ENCODE measurements at places on chromosomes 3 and 15. TPM values are rescaled to one million over a fixed set of nuclear protein-coding genes. Genes with fewer than 3 reads are reported as not detected.

Gene CTXN2
- not detected for total RNA-seq

Gene LRRC15
- total RNA-seq = not detected

Gene PROK2
- total RNA-seq = 0.28 TPM

- no peak overlapping the region for H3K27ac ChIP-seq
- no peaks in the 10 kb centered on the region for H3K36me3 ChIP-seq
- H3K4me3 ChIP-seq = no peak overlapping the region
- no peaks in the 10 kb centered on the region for H3K4me1 ChIP-seq
These were observed 234.0 kb downstream of the KLF13 start for GRCh38 chr15:31560643-31561042.

DNA sequence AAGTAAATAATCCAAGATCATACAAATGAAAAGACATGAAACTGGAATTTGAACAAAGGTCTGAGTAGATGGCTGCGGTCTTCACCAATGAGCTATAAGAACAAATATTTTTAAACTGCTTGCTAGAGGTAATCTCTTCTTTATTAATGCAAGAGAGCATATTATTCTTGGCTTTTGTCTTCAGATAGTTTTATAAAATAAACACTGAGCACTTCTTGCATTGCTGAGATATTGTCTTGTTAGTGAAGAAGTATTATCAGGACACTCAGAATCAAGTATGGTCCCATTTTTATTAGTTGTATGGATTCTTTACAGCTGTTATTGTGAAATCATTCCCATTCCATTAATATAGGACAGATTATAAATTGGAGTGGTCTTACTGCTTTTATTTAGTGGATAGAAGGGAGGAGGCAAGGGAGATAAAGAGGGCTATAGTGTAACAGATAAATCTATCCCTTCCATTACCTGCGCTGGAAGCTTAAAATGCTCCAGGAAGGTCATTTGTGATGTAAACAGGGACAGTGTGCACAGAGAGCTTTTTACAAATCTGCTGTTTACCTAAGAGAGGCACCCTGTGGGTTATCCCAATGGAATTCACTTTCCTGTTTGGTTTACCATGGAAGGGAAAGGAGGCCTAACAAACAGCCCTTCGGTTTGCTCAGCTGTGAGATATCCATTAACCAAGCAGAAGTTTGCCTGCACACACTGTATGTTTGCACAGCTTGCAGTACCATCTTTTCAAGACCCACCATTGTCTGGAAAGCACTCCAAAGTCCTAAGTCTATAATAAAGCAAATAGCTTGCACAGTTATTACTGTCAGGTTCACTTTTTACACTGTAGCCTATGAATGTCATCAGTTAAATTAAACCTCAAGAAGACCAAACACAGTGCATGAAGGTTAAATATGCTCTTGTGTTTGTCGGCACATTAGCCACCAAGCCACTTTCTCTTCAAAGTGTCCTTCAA is 347.7 kb upstream of the TGFBR2 start:
- H3K27me3 ChIP-seq = no peaks in the 10 kb centered on the region
- no peak for DNase-seq
- H3K4me1 ChIP-seq = peaks cover 13% of the 10 kb centered on the region
- no peaks in the 10 kb centered on the region for H3K36me3 ChIP-seq
- H3K4me3 ChIP-seq = no peak overlapping the region
- H3K27ac ChIP-seq = no peak overlapping the region

GRCh38 chr15:37359893-37360290 is 259.5 kb upstream of the MEIS2 start:
- H3K27ac ChIP-seq = no peak overlapping the region
- H3K27me3 ChIP-seq = no peaks in the 10 kb centered on the region
- no peak overlapping the region for H3K4me3 ChIP-seq
- no peak for DNase-seq

GRCh38 chr3:25171118-25171807 is 256.8 kb upstream of the RARB start:
- H3K36me3 ChIP-seq = no peaks in the 10 kb centered on the region
- H3K27ac ChIP-seq = no peak overlapping the region
- no peaks in the 10 kb centered on the region for H3K27me3 ChIP-seq

DNA sequence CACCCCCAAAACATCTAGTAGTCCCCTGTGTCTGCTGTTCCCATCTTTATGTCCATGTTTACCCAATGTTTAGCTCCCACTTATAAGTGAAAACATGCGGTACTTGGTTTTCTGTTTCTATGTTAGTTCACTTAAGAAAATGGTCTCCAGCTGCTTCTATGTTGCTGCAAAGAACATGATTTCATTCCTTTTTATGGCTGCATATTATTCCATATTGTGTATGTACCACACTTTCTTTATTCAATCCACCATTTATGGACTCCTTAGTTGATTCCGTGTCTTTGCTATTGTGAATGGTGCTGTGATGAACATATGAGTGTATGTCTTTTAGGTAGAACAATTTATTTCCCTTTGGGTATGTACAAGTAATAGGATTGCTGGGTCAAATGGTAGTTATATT is 51.2 kb downstream of the GRK7 start:
- H3K36me3 ChIP-seq = no peaks in the 10 kb centered on the region
- no peaks in the 10 kb centered on the region for H3K27me3 ChIP-seq
- no peak overlapping the region for H3K27ac ChIP-seq
- H3K4me1 ChIP-seq = no peaks in the 10 kb centered on the region
- no peak overlapping the region for H3K4me3 ChIP-seq
- DNase-seq = no peak

DNA sequence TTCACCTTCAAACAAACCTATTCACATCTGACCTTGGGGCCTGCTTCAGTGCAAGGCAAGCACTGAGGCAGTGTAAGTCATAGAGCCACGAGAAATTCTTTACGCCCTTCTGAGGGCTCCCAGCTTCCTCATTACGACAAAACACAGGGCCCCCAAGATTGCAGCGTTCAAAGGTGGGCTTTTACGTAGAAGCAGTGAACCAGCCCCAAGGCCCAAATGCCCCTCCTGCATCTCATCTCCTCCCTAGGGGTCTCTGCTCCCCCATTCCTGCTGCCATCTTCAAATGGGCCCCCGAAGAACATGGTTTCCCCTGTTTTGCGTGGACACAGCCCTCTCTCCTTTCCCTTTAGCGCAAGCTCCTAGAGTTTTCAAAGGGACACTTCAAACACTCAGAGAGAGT is 285.1 kb downstream of the MEX3B start:
- H3K4me3 ChIP-seq = no peak overlapping the region
- H3K27ac ChIP-seq = no peak overlapping the region
- H3K36me3 ChIP-seq = no peaks in the 10 kb centered on the region

- no peaks in the 10 kb centered on the region for H3K27me3 ChIP-seq
- no peaks in the 10 kb centered on the region for H3K36me3 ChIP-seq
- no peak overlapping the region for H3K27ac ChIP-seq
- no peak for DNase-seq
- no peak overlapping the region for H3K4me3 ChIP-seq
These were observed 332.6 kb upstream of the KCNMB2 start for GRCh38 chr3:178203650-178204049.

- no peak for DNase-seq
- no peak overlapping the region for H3K27ac ChIP-seq
- H3K4me1 ChIP-seq = no peaks in the 10 kb centered on the region
- H3K4me3 ChIP-seq = no peak overlapping the region
These were observed 29.9 kb downstream of the ACP3 start for GRCh38 chr3:132346841-132347736.

GRCh38 chr3:10002951-10003350 is 16.3 kb upstream of the EMC3 start:
- H3K27ac ChIP-seq = no peak overlapping the region
- H3K27me3 ChIP-seq = no peaks in the 10 kb centered on the region
- DNase-seq = no peak
- H3K4me3 ChIP-seq = no peak overlapping the region
- H3K36me3 ChIP-seq = no peaks in the 10 kb centered on the region

DNA sequence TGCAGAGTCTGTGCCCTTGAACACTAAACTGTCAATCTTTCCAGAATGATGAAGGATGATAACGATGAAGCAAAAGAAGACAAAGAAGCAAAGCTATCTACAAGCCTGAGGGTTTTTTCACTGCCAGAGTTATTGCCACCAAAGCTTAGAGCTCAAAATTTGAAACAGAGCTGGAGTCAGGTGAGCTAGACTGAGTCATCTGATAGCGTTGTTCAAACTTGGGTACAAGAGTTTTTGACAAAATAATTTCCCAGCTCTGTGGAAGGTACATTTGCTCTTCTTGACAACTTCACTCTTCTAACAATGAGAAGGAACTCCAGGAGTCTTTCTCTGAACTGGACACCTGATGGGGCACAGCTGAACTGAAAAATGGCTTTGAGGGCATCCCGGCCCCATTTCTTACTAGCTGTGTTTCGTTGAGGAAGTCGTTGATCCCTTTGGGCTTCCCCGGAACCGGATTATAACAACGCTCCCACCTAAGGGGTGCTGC is 715 bp downstream of the MCCC1 start:
- H3K4me1 ChIP-seq = peaks cover 16% of the 10 kb centered on the region
- peak overlapping the region; percentile 72 for H3K27ac ChIP-seq
- H3K36me3 ChIP-seq = no peaks in the 10 kb centered on the region
- no peak for DNase-seq
- peak overlapping the region; percentile 75 for H3K4me3 ChIP-seq
- no peaks in the 10 kb centered on the region for H3K27me3 ChIP-seq

GRCh38 chr3:107629566-107629965 is 106.8 kb downstream of the BBX start:
- H3K27me3 ChIP-seq = no peaks in the 10 kb centered on the region
- H3K4me1 ChIP-seq = no peaks in the 10 kb centered on the region
- no peak overlapping the region for H3K4me3 ChIP-seq
- H3K36me3 ChIP-seq = no peaks in the 10 kb centered on the region

DNA sequence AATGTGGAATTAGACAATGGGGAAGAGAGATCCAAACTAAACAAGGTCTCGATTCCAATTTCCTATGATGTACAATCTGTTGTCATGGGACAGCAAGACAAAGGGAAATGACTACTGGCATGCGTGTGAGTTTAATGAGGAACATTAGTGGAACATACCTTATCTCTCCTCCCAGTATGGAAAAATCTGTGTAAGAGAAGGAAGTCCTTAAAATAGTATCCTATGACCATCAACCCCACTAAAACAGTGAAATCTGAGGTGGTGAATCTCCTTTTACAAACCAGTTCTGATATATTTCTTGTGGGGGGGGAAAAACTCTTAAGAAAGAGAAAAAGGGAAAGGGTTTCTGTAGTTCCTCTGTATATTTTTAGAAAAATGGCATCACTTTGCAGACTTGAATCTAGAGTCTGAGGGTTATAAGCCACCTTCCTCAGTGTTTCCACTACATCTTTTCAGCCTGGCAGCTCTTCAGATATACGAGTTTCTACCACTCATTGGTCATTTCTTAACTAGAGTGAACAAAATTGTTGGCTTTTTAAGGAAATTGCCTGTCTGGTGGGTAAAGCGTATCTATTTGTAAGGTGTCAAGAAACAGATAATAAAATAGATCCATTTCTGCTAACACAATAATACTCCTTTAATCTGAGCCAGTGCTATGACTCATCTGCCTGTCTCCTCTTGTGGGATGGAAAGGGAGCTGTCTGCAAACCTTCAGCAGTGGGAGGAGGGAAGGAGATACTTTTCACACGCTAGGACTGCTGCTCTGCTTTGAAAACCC is 3.0 kb upstream of the TNFAIP8L3 start:
- H3K27me3 ChIP-seq = peaks cover 7% of the 10 kb centered on the region
- H3K27ac ChIP-seq = no peak overlapping the region
- DNase-seq = no peak
- no peaks in the 10 kb centered on the region for H3K4me1 ChIP-seq
- H3K36me3 ChIP-seq = no peaks in the 10 kb centered on the region
- H3K4me3 ChIP-seq = no peak overlapping the region

DNA sequence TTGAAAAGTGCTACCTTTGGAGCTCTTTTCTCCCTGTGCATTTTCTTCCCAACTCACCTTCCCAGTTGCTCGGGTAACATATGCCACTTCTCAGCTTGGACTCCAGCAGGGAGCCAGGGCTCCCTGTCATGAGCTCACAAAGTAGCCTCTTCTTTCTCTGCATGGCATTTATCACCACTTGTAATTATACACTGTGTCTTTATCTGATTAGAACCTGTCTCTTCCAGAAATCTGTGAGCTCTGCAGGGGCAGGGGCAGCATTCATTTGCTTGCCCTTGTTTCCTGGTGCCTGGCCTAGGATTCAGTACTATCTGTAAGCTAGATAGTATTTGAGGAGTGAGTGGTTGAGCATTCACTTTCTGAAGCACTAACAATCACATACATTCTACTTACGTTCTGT is 100.9 kb downstream of the CLSTN2 start:
- H3K27ac ChIP-seq = no peak overlapping the region
- DNase-seq = no peak
- no peaks in the 10 kb centered on the region for H3K36me3 ChIP-seq
- H3K4me1 ChIP-seq = no peaks in the 10 kb centered on the region
- no peaks in the 10 kb centered on the region for H3K27me3 ChIP-seq
- no peak overlapping the region for H3K4me3 ChIP-seq

GRCh38 chr3:45143673-45144671 is 2.2 kb downstream of the CDCP1 start:
- H3K27me3 ChIP-seq = peaks cover 20% of the 10 kb centered on the region
- H3K36me3 ChIP-seq = no peaks in the 10 kb centered on the region
- H3K4me1 ChIP-seq = peaks cover 8% of the 10 kb centered on the region
- H3K27ac ChIP-seq = no peak overlapping the region
- DNase-seq = no peak

DNA sequence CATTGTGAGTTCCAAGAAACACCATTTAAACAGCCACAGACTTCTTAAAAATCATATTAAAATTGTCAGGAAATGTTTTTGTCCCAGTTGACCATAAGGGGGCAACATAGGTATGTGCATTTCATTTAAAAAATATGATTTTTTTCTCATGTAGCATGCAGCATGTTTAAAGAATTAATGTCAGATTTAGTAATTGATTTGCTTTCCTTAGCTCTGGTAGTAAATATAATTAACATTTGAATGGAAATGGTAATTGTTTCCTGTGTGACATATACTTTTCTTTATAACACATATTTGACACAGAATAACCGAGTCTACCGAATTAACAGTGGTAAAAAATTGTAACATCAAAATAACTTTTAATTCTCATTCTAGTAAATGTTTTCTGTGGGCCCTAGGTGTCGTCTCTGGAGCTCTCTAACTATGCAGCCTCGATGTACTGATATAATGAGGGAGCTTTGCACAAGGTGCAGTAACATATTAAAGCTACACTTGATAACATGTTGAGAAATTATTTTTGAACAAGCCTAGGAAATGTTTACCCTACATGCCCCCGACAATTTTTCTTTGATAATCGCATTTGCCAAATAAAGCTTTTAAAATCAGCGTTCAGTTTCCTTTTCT is 34.9 kb downstream of the NXPE3 start:
- H3K27ac ChIP-seq = no peak overlapping the region
- no peak overlapping the region for H3K4me3 ChIP-seq
- peak; percentile 10 for DNase-seq
- H3K27me3 ChIP-seq = no peaks in the 10 kb centered on the region
- H3K4me1 ChIP-seq = peaks cover 36% of the 10 kb centered on the region
- peaks cover 5% of the 10 kb centered on the region for H3K36me3 ChIP-seq

DNA sequence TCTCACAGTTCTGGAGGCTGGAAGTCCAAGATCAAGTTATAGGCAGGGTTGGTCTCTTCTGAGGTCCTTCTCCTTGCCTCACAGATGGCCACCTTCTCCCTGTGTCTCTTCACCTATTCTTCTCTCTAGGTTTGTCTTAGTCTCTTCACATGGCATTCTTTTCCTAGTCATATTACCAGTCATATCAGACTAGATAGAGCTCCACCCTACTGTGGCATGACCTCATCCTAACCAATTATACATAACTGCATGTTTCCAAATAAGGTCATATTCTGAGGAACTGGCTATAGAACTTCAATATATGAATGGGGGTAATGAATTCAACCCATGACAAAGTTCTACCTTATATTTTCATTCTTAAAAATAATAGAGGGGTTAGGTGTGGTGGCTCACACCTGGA is 196.4 kb upstream of the UBE3A start:
- no peaks in the 10 kb centered on the region for H3K4me1 ChIP-seq
- H3K4me3 ChIP-seq = no peak overlapping the region
- no peaks in the 10 kb centered on the region for H3K36me3 ChIP-seq

GRCh38 chr3:122253581-122253980 is 70.1 kb downstream of the CASR start:
- H3K4me1 ChIP-seq = no peaks in the 10 kb centered on the region
- no peaks in the 10 kb centered on the region for H3K27me3 ChIP-seq
- H3K4me3 ChIP-seq = no peak overlapping the region
- no peak for DNase-seq
